ENCODE measurements at places on chromosomes 2 and 18.

- no peak for DNase-seq
Observed at GRCh38 chr2:831622-832021, 119.0 kb upstream of the SNTG2 start.

GRCh38 chr18:44741511-44741910 is 60.8 kb downstream of the SETBP1 start:
- no peak for DNase-seq

GRCh38 chr2:139165041-139165440 is 384.9 kb upstream of the NXPH2 start:
- no peak for DNase-seq

DNA sequence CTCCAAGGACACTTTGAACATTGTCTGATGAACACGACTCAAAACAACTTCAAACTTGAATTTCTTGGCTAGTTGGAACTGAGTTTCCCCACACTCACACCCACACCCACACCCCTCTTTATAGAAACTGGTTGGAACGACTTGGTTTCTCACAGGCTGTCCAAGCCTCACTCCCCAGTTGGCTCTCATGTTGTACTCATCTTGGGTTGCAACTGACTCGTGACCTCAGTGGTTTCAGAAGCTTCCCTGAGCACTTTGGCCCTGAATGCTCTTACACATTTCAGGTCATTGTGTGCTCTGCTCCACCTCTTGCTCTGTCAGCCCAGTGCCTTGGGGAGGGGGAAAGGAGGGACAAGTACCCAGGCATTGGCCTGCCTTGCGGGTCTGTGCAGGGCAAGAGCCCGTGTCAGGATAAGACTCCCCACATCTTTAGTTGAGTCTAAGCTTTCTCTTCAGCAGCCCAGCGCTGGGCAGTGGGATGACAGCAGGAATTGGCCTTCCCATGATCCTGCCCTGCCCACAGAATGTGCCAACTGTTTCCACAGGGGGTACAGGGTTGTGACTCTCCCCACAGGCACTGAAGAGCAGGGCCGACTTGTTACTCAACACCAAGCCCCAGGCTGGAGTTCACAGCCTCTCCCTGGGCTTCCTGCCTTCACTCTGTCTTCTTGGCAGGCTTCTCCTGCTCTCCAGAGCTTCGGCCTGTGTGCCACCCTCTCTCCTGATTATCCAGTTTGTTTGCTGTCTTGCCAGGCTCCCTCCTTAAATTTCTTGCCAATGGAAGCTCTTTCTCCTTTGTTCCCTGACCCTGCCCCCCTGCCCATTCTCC is 104.6 kb downstream of the RTN4 start:
- no peak for DNase-seq

DNA sequence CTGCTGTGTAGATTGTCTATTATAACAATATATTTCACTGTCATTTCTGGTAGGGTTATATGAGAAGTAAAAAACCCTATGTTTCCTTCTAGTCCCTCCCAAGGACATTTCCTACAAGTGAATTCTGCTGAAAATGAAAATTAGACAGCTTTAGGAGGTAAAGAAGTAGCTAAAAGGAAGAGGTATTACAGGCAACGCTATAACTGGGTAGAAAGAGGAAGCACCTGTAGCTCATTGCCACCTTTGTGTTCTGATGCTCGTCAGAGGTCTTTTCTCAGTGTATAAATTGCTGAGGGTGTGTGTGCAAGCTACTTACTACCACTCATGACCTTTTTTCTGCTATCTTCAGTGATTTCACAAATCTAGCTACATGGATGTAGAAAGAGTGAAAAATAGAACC is 1.4 kb downstream of the DNAJC10 start:
- DNase-seq, result no peak

DNA sequence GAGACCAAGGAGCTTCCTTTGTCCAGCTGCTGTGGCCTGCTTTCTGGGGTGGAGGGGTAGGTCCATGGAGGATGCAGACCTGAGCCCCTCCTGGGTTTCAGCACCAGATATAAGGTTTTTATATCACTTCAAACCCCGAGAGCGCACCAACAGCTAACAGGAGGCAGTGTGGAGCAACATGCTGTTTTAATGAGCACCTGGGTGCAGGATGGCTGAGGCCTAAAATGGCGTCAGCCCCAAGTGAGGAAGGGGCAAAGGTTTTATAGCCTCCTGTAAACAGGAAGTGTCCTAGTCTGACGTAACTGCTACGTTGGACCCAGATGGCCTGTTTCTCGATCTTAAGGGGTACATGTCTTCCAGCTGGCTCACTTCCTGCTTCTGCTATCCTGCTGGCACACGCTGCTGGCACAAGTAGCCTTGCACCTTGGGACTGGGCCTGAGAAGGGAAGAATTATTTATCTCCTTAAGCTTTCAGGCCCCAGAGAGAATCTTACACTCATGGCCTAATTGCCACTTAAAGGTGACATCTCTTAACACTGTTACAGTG is 11.4 kb upstream of the REG1B start:
- no peak for DNase-seq

DNA sequence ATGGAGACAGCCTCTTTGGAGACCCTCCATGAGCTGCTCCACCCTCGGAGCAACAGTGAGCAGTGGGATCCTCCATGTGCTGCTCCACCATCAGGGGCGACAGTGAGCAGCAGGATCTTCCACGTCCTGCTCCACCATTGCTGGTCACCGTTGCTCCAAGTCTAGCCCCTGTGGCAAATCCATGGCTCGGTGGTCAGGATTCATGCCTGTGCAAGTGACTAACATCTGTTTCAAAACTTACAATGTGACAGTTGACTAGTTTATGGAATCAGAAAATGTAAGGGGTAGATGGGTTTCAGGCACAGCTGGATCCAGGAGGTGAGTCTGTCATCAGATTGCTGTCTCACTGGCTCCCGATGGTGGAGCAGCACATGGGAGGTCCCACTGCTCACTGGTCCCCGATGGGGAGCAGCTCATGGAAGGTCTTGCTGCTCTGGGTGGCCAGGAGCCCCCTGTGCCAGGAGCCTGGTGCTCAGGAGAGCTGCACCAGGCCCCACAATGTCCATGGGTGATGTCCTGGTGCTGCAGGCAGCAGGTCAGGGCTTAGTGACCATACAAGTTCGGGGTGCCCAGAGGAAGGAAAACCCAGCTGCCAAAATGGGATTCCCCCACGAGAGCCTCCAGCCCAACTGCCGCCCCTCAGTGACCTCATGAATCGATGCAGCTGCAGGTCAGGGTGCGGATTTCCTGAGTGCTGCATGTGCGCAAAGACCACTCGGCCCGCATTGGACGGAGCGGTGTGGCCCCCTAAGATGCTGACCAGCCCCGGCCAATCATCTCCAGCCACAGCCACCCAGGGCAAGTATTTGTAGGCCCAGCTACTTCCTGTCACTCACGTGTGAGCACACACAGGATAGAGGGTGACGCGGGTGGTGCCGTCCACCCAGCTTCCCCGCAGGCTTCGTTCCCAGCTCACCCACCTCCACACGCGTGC is 116.5 kb upstream of the OTOS start:
- DNase-seq, result no peak

- no peak for DNase-seq
Observed at GRCh38 chr18:70195852-70196434, 9.5 kb downstream of the RTTN start.

GRCh38 chr18:10946058-10946457 is 203.3 kb downstream of the PIEZO2 start:
- DNase-seq, result no peak

DNA sequence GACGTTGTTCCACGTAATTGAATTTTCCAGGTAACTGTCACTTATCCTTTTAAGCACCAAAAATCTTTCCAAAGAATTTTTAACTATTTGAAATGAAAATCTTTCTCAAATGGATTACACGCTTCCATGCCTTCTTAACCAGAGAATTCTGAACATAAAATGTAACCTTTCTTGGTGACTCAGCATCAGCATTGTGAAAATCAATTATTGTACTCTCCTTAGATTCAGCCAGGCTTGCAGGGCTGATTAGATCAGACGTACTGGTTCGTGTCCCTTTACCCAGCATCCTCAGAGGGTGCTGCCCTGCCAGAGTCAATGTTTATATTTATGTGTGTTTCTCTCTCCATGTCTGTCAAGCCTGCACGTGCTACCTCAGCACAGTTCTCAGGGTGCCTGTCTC is 623.9 kb downstream of the CNTNAP5 start:
- no peak for DNase-seq

- no peak for DNase-seq
Observed at GRCh38 chr2:160096409-160096808, 34.0 kb upstream of the PLA2R1 start.

GRCh38 chr2:8475349-8476031 is 206.4 kb upstream of the ID2 start:
- DNase-seq, result no peak

- no peak for DNase-seq
Observed at GRCh38 chr2:36539631-36540030, 58.3 kb downstream of the FEZ2 start.

DNA sequence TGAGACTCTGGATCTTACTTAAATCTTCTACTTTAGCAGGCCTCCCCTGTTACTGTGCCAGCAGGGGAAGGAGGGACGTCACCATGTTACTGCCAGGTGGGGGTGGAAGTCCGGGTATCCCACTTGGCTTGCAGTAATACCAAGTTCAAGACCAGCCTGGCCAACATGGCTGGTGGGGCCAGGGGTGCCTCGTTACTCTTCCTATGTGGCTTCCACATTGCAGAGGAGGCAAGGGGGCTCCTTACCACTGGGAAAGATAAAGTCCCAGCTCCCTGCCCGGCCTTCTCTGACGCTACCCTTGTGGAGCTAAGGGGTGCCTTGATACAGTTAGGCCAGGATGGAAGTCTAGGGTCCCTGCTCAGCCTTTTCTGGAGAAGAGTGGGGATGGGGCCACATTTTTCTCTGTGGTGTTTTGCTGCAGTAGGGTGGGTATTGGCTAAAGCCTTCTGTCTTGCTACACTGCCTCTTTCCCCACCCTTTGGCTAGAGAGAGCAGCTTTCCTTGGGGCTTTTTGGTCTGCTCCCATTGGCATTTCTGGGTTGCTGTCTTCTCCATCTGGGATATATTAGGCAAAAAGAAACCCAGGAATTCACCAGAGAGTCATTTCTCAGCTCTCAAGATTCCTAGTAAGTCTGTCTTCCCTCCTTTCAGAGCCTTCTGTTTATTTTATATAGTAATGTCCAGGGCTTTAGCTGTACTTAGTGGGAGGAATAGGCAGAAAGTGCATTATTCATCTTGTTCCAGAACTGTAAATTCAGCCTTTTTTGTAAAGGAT is 21.9 kb downstream of the ELMOD3 start:
- no peak for DNase-seq

DNA sequence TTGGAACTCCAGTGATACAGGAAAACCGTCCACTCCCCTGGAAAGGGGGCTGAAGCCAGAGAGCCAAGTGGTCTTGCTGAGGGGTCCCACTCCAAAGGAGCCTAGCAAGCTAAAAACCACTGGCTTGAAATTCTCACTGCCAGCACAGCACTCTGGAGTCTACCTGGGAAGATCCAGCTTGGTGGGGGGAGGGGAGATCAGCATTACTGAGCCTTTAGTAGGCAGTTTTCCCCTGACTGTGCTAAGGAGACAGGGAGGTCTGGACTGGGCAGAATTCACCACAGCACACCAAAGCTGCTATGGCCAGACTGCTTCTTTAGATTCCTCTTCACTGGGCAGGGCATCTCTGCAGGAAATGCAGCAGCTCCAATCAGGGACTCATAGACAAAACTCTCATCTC is 510.7 kb upstream of the LRRTM1 start:
- no peak for DNase-seq

DNA sequence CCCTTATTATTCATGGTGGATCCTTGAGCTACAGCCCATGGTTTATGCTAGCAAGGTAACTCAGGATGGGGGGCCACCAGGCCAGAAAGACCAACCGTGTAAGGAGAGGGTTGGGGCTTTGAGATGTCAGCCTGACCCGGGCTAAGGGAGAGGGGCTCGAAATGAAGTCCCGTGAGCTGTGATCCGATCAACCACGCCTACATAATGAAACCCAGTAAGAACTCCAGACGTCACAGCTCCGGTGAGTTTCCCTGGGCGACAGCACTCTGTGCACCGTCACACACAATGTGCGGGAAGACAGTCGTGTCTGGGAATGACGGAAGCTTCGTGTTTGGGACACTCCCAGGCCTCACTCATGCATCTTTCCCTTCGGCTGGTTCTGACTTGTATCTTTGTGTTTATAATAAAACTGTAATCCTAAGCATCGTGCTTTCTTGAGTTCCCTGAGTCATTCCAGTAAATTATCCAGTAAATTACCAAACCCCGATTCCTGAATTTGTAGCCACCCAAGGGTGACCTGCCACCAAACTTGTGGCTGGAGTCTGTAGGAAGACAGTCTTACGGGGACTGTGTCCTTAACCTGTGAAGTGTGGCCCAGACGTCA is 44.2 kb downstream of the CYP27C1 start:
- no peak for DNase-seq

- no peak for DNase-seq
Observed at GRCh38 chr2:221103930-221104329, 468.2 kb downstream of the EPHA4 start.

- no peak for DNase-seq
Observed at GRCh38 chr2:196182439-196183171, 11.2 kb upstream of the STK17B start.

DNA sequence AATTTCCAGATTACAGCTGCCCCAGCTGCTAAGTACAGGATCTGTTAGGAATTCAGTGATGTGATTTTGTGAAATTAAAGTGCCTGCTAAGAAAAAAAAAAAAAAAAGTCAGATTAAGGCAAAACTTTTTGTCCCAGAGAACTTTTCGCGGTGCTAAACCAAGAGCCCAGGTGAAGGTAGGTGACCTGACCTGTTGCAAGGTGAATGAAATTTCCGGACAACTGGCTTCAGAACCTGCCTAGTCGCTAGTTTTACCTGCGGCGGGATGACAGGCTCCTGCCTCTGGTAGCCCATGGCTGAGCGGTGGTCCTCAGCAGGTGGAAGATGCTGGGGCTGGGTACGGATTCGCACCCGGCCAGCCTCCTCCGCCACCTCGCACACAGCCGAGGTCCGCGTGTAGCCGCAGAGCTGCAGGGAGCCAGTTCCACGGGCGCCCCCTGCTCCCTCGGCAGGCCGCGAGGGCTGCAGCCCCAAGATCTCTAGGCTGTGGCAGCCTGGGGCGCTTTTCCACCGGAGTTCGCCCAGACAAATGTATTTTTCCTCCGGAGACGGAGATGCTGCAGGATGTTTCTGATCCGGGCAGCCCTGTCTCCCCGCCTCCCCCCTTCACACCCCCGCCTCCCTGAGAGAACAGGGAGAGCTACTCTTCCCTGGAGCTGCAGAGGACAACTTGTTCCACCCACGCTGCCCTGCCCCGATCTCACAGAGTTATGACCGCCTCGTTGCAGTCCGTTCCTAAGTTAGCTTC is at the start of gene SLC38A11:
Gene SLC38A11, minus strand, starts transcription at position 572 of the 748 bp plus-strand sequence. Its CDS starts 278 bp downstream, at position 294.
- no peak for DNase-seq

GRCh38 chr2:130355172-130355577 is 681 bp upstream of the PTPN18 start:
- DNase-seq, result no peak

- DNase-seq, result no peak
Observed at GRCh38 chr2:23709311-23709710, 217.6 kb downstream of the ATAD2B start.

DNA sequence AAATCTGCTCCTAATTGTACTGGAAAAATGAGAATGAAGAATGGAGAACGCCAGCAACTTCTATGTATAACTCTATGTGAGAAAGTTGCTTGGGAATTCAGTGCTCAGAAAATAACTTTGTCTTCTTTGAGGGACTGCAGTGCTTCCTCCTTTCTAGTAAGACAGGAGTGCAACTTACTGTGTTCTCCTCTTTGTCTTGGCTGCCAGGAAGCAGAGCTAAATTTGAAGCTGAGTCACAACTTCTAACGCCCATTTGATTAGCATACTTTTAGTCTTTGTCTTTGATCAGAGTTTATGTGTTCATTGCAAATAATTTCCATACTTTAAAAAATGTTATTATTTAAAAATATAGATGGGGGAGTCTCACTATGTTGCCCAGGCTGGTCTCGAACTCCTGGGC is 6.6 kb downstream of the ARHGAP25 start:
- DNase-seq, result no peak

All from activated CD4-positive, CD25-positive, alpha-beta regulatory T cell treated with anti-CD3 and anti-CD28 coated beads, Interleukin-2, amount 50 U/mL, for 72 hours (primary cell).